ENCODE measurements at places on chromosomes 1 and 21. TPM values are rescaled to one million over a fixed set of nuclear protein-coding genes. Genes with fewer than 3 reads are reported as not detected.

GPX7 gene
- 17.8 TPM for total RNA-seq

GRCh38 chr21:14879458-14879857 is 185.3 kb downstream of the NRIP1 start:
- no peak for DNase-seq

NEK2 gene
- not detected for total RNA-seq

GRCh38 chr1:195773931-195774330 is 834.3 kb downstream of the KCNT2 start:
- DNase-seq = no peak

- no peak for DNase-seq
Measured at GRCh38 chr1:36864182-36864822, 170.0 kb downstream of the GRIK3 start.

- DNase-seq = no peak
Measured at GRCh38 chr1:174788981-174789380, 210.8 kb upstream of the CACYBP start.

- no peak for DNase-seq
Measured at GRCh38 chr21:23694390-23694789, 1912.9 kb downstream of the MRPL39 start.

- DNase-seq = no peak
Measured at GRCh38 chr1:9542430-9542829, 3.2 kb downstream of the SLC25A33 start.

DNA sequence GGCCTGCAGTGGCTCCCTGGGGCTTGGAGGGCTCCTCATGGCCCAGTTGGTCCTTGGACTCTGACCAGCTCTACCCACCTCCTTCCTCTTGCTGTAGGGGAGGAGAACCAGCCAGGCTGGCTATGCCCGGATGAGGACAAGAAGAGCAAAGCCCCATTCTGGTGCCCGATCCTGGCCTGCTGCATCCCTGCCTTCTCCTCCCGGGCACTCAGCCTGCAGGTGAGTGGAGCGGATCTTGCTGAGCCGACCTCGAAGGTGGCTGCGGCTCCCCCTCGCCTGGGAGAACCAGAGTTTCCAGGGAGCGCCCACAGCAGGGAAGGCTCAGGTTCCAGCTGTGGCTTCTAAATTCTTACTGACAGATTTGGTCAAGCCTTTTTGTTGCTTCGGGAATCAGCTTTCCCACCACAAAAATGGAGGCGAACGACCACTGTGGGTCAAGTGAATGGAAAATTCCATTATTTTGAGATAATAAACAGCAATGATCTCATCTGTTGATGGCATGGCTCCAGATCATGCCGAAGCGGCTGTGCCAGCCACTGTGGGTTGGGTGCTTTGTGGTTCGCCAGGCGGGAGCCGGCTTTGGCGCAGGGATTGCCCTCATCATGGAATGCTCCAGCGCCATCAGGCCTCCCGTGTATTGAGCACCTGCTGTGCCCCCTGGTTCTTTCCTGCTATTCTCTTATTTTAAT is 106.5 kb upstream of the ACTL8 start:
- DNase-seq = no peak

BATF3 gene
- total RNA-seq = 1.0 TPM

GRCh38 chr1:243273945-243274344 is 18.1 kb downstream of the SDCCAG8 start:
- DNase-seq = no peak

FCRL1 gene
- total RNA-seq = 0.32 TPM

DNA sequence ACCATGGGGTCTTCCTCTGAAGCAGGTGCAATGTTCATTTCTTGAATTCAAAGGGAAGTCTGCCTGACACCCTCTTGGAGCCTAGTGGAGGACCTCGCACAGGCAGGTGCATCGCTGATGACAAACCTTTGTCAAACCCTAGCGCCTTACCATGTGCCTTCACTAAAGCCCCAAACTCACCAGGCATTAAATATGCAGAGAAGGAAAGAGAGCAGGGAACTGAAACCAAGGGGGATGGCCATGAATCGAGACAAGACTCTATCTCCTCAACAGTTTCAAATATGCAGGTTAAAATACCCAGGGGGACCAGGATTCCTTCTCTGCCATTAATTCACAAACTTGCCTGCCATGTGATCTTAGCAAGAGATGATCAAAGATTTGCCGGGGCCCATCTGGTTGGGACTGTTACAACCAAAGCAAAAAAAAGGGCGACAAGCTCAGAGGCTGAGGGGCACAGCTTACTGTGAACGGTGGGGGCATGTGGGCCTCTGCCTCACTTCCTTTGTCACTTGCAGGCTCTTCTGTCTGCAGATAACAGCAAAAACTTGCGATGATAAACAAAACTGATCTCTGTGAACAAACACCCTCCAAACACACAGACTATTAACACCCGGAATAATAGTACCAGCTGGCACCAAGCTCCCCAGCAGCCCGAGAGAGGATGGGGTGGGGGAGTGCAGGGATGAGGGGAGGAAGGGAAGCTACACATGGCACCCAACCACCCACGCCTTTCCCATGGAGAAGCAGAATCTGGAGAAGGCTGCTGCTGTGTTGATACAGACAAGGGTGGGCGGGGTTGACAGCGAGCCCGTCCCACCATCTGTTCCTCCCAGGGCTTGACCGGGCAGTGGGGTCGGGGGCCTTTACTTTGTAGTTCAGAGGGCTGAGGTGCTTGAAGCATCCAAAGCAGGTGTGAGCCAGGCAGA is 33.9 kb downstream of the TMEM63A start:
- no peak for DNase-seq

C8A gene
- not detected for total RNA-seq

ADSS2 gene
- 26.9 TPM for total RNA-seq

DNA sequence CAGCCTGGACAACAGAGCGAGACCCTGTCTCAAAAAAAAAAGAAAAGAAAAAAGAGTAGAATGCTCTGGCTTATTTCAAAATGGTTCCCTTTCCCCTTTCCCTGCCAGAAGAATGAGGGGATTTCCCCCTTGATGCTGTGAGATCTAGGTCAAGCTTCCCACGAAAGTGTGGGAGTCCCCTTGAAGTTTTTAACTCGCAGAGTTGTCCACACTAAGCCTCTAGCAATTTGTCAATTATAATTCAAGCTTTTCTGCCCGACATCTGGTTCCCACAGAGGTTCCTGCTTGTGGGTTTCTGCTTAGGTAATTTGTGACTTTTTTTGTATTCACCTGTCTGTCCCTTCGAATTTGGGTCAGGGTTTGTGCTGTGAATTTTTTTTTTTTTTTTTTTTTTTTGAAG is 62.8 kb downstream of the ZFYVE9 start:
- DNase-seq = no peak

DNA sequence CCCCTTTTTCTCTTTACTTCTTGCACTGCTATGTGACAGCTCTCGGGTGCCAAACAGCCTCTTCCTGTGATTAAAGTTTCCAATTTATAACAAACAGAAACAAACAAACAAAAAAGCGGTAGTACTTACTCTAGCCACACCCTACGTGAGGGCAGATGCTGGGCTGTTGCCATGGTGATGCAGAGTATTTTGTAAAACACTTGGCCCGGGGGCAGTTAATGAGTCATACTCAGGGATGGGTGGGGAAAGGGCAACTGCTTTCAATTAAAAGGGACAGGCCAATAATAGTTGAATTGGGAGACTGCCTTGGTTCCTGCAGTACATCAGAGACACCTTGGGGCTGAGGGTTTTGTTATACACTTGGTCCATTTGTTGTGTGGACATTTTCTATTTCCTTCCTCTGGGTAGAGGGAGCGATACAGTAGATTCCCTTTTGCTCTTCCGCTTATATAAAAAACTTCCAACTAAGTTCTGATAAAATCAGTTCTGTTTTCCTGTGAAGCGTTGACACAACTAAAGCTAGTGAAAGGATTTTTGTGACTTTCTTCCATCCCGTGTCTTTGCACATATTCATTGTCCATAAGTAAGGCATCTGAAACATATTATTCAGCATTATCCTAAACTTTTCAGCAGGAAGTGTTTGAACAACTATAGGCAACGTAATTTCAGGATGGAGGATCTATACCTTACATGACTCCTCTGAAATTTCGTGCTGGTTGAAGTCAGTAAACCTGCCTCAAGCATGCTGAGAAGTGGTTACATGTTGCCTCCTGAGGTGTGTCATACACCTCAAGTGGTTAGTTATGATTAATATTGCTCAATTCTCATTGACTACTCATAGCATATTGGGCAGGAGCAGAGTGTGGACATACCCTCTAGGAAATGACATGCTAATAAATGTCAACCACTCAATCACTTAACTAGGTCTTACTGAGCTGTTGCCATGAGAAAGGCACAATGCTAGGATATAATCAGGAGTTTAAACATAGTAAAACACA is 36.7 kb upstream of the THEM4 start:
- peak; percentile 92 for DNase-seq

- DNase-seq = no peak
Measured at GRCh38 chr1:183699616-183700160, 46.6 kb upstream of the APOBEC4 start.

OR2T10 gene
- not detected for total RNA-seq

ANKRD65 gene
- total RNA-seq = 16.0 TPM

AHCTF1 gene
- 55.9 TPM for total RNA-seq

- no peak for DNase-seq
Measured at GRCh38 chr1:2214541-2215241, 13.4 kb upstream of the SKI start.

IQGAP3 gene
- 1.4 TPM for total RNA-seq

- no peak for DNase-seq
Measured at GRCh38 chr1:7727809-7728471, 43.2 kb upstream of the VAMP3 start.

LHX4 gene
- not detected for total RNA-seq

Data from breast epithelium (tissue), 4 donors.